ENCODE measurements at places on chromosomes 11 and 22. TPM values are rescaled to one million over a fixed set of nuclear protein-coding genes. Genes with fewer than 3 reads are reported as not detected.

The CDC42EP2 gene
- 5.3 TPM for total RNA-seq

The NOX4 gene
- total RNA-seq = 7.9 TPM

DNA sequence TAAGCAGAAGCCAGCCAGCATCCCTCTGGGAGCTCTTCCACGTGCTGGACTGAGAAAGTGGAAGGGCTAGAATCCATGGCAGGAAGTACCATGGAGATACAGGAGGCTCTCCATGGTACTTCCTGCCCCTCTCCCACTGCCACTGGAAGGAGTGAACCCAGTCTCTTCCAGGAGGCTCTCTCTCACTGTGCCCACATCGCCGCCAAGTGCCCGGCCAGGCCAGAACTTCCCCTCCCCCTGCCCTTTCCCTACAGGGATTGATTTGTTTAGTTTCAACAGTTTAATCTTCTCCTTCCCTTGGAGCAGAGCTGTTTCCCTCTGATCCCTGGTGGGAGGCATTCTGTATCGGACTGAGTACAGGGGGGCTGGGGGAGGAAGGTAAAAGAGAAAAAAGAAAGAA, 133.6 kb downstream of the DSCAML1 start:
- DNase-seq = no peak

DNA sequence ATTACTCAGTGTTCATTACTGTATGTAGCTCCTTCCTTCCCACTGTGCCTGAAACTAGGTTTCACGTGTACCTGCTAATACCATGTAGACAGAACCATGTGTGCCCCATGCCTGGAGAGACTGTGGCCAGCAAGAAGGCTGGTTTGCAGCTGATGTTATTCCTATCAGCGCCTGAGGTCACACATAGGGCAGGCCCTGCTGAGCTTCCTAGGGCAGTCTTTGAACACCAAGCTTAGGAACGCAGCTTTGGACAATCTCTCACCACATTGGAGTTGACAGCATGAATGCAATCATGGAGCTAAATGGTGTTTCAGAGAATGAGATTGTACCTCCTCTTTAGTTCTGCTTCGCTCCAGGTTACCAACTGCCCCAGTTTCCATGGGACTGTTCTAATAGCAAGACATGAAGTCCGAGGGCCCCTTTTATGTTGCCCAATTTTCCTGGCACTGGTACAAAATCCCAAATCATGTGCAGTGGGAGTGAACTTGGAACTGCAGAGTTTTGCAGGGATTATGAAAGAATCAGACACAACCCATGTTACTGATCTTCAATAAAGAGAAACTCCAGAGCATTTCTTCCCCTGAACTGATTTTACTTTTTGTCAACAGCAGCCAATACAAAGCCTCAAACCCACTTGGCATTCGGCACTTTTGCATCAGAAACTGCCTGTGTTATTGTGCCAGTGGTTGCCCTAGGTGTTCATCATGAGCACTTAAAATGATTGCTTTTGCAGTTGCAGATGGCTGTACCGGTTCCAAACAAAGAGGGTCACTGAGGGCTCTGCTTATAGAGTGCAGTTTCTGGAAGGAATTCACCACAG, 154.2 kb upstream of the TTC12 start:
- no peak for DNase-seq

- no peak for DNase-seq
These were observed 13.6 kb downstream of the BCL9L start for GRCh38 chr11:118911880-118912741.
